GM04503 (cell line): ENCODE measurements at places on chromosomes 6 and 20.

DNA sequence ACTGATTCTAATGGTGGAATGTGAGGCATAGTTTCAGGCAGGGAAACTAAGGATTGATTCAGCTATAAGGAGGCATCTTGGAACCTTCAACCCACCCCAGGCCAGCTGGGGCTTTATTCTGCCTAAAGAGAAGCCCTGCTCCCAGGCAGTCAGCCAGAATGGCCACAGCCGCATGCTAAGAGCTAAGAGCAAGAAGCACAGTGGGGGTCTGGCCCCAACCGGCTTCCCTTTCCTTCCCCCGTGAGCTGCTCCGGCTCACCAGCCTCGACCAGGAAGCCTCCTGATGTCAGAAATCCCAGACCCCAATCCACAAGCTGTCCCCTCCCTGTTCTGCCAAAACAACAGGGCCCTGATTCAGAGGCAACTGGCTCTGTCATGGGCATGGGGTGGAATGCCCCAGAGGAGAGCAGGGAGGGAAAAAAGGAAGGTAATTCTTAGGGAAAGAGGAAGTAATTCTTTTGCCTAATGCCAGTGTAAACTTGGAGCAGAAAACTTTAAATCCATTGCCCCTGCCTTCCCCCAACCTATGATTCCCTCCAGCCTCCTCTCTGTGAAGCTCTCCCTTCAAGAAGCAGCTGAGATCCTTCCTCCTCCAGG lies 6.9 kb downstream of the GRM4 start:
- no peak for DNase-seq

- no peak for DNase-seq
Measured at GRCh38 chr6:10682355-10682988, 11.9 kb downstream of the C6orf52 start.

GRCh38 chr20:300345-300990 lies 3.1 kb downstream of the ZCCHC3 start:
- no peak for DNase-seq

- DNase-seq: no peak
Measured at GRCh38 chr20:22496817-22497216, 87.6 kb downstream of the FOXA2 start.

GRCh38 chr6:53199156-53199555 lies 50.5 kb upstream of the GCM1 start:
- no peak for DNase-seq

DNA sequence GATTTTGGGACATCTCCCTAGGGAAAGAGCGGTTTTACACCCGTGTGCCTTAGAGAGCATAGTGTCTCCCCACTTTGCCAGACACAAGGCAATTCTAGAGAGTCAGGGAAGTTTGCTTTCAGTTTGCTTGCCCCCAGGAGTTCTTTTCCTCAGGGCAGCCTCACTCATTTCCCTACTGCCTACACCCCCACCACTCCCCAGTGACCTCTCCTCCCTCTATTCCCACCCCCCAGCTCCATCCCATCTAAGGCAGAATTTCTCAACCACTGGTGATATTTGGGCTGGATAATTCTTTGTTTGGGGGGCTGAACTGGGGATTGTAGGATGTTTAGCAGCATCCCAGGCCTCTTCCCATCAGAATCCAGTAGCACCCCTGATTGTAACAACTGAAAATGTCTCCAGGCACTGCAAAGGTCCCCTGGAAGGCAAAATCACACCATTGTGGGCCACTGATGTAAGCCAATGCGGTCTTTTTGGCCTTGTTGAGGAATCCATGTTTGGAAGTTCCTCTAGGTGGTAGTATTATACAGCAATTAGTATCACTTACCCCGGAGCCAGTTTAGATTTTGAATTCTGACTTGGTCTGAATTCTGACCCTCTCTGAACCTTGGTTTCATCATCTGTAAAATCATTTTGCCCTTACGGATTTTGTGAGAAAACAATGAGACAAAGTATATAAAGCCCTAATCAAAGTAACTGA lies 1.3 kb downstream of the EPPIN start:
- peak; percentile 5 for DNase-seq

DNA sequence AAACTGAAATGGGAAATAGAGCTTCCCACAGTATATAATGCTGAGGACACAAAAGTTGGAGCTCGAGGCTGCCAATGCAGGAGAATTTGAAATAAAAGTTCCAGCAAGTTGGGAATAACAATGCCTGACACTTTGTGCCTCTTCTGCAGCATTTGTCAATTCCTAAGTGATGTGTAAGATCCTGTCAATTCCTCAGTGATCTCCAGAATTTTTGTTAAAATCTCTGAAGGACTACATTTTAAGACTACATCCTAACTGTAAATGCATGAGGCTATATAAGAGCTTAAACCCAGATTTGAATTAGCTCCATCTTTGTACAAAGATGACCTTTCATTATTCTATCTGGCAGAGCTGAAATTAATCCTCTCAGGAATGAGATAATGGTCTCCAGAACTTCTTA lies 208.2 kb downstream of the COL12A1 start:
- DNase-seq: no peak
